ENCODE measurements at places on chromosomes 6 and 20.

GRCh38 chr6:19538096-19538495 lies 299.1 kb upstream of the ID4 start:
- no peak for DNase-seq

- DNase-seq: no peak
These were observed 82.0 kb upstream of the TRAF3IP2 start for GRCh38 chr6:111687652-111688051.

GRCh38 chr6:38804358-38804757 lies 89.2 kb downstream of the DNAH8 start:
- no peak for DNase-seq

DNA sequence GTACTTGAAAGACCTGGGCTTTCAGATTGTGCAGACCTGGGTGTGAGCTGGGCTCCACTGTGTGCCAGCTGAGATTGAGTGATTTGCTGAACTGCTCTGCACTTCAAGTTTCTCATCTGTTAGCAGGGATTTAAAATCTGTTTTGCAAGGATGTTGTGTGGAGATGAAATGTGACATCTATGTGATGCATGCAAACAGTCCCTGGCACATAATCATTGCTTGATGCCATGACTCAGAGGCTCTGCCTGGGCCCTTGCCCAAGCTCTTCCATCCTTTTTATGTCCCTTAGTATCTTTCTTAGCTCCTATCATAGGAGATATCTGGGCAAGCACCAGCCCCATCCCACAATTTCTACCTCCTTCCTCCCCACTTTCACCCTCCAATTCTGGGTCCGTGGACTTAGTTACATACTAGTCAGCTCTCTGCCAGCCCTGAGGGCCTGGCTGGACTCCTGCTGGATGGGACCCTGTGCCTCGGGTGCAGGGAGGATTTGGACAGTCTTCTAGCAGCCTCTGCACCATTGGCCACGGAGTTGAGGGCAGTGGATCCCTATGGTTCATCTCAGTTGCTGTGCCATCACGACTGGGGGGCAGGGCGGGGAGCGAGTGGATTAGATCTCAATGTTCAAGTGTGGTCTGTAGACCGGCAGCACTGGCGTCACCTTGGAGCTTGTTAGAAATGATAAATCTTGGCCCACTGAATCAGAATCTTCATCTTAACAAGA lies 103.6 kb downstream of the MAP3K7 start:
- DNase-seq: no peak

GRCh38 chr6:40395066-40395697 lies 192.0 kb downstream of the LRFN2 start:
- no peak for DNase-seq

DNA sequence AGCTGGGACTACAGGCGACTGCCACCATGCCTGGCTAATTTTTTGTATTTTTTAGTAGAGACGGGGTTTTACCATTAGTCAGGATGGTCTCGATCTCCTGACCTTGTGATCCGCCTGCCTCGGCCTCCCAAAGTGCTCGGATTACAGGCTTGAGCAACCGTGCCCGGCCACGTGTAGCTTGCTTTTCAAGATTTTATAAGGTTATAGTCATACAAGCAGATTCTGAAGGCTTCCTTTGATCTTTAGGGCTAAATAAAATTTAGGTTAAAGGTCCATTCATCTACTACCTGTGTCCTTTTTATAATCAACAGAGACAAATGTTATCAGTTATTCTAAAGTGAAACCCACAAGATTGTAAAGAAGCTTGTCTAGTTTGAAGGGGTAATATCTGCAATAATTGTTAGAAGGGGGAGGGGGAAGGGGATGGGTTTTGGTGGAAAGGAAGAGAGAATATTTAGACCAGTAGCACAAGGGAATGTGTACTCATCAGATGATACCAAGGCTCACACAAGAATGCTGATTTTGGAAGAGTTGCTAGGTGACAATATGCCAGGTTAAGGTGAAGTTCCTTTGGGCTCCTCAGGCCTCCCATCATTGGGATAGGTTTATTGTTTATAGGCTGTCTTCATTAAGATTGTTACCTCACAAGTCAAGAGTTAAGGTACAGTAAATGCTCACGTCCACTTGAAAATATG lies 284.7 kb downstream of the ALDH8A1 start:
- DNase-seq: no peak

DNA sequence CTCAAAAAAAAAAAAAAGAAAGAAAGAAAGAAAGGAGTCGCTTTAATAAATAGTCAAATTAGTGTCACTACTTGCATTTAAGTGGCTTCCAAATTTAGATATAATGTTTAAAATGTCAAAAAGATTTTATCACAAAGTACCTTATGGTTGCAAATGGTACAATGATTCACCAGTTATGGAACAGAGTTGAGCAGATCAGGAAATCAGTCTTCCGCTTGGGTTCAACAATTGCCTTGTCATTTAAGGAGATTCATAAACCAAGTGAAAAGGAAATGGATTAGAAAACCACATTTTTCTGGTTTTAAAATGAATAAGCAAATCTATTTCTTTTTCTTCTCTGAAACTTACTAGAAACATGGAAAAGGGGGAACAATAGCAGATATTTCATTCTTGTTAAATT lies 94.8 kb upstream of the PTPRT start:
- no peak for DNase-seq

GRCh38 chr20:2164966-2165365 lies 63.3 kb downstream of the STK35 start:
- DNase-seq: no peak

- no peak for DNase-seq
These were observed 52.7 kb upstream of the FRMD1 start for GRCh38 chr6:168131464-168132415.

- DNase-seq: no peak
These were observed 78.4 kb upstream of the CCN6 start for GRCh38 chr6:111975466-111975865.

DNA sequence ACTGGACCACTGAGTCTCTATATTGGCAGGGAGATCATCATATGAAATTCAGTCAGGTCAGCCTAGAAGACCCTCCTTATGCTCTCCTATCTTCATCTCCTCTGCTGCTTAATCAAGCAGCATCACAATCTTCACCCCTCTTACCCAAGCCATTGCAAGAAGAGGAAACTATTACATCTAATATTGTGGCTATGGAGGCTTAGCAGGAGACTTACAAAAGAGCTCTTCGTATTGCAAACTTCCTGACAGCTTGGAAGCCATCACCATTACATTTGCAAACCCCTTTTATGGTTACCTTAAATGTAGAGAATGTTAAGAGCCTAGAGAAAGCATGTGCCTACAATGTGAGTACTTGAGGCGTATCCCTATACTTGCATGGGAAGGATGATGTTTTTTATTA lies 87.2 kb upstream of the STXBP5 start:
- DNase-seq: peak; percentile 98

- no peak for DNase-seq
These were observed 39.9 kb upstream of the DST start for GRCh38 chr6:56682635-56683034.

DNA sequence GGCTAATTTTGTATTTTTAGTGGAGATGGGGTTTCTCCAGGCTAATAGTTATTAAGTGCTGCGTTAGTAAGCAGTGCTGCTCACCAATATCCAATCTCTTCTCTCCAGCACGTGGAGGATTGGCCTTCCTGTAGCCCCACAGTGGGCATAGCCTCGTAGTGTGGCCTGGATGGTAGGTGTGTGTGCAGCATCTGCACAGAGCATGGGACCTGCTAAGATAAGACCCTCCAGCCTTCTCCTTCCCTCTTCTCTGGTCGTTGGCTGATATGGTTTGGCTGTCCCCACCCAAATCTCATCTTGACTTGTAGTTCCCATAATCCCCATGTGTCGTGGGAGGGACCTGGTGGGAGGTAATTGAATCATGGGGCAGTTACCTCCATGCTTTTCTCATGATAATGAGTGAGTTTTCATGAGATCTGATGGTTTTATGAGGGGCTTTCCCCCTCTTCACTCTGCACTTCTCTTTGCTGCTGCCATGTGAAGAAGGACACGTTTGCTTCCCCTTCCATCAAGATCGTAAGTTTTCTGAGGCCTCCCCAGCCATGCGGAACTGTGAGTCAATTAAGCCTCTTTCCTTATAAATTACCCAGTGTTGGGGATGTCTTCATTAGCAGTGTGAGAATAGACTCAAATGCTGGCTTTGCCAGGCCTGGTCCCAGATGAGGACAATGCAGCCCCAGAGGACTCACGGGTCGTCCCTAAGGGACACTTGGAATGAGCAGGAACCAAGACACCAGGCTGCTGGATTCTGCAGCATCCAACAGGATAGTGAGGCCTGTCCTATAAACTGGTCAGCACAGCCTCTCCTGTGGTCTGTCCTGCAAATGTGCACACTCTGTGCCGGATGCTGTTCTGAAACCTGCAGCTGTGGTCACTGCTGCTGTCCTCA lies 63.4 kb upstream of the AFDN start:
- no peak for DNase-seq

GRCh38 chr6:29011276-29011734 lies 6.2 kb upstream of the ZNF311 start:
- DNase-seq: no peak

- DNase-seq: peak; percentile 10
These were observed 173.4 kb downstream of the MRPL14 start for GRCh38 chr6:43953794-43954310.

GRCh38 chr20:58267389-58268215 lies 39.1 kb upstream of the ANKRD60 start:
- DNase-seq: no peak

DNA sequence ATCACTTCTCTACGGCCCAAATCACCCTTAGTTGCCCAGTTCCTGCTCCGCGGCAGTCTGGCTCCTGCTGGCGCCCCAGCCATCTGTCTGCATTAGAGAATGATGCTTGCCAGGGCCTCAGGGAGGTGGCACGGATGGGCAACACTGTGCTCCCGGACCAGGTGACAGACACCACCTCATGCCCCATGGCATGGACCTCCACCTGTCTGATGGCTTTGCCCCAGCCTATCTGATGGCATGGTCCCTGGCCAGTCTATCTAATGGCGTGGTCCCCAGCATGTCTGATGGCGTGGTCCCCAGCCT lies 18.8 kb upstream of the MRGBP start:
- no peak for DNase-seq

GRCh38 chr6:5670381-5670780 lies 336.3 kb downstream of the NRN1 start:
- no peak for DNase-seq

GRCh38 chr6:140817176-140817575 lies 1315.5 kb upstream of the GJE1 start:
- DNase-seq: no peak

GRCh38 chr20:49914310-49915117 lies 815 bp downstream of the SPATA2 start:
- no peak for DNase-seq

DNA sequence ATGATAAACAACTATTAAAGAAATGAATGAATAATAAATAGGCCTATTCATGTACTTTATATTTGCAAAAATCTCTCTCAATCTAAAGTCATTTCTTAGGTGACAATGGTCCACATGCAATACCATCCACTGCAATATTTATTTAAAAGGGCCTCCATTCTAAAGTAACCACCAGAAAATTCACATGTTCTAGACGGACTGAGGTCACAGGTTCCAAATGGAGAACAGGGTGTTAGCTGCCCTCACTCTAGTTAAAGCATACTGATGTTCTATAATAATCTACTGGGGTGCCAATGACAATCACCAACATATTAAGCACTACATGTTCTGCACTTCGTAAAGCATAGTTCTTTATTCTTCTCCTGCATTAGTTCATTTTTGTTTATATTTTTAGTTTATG lies 1.2 kb downstream of the HBS1L start:
- DNase-seq: peak; percentile 34

GRCh38 chr6:47674673-47675072 lies 23.7 kb upstream of the ADGRF4 start:
- DNase-seq: no peak

DNA sequence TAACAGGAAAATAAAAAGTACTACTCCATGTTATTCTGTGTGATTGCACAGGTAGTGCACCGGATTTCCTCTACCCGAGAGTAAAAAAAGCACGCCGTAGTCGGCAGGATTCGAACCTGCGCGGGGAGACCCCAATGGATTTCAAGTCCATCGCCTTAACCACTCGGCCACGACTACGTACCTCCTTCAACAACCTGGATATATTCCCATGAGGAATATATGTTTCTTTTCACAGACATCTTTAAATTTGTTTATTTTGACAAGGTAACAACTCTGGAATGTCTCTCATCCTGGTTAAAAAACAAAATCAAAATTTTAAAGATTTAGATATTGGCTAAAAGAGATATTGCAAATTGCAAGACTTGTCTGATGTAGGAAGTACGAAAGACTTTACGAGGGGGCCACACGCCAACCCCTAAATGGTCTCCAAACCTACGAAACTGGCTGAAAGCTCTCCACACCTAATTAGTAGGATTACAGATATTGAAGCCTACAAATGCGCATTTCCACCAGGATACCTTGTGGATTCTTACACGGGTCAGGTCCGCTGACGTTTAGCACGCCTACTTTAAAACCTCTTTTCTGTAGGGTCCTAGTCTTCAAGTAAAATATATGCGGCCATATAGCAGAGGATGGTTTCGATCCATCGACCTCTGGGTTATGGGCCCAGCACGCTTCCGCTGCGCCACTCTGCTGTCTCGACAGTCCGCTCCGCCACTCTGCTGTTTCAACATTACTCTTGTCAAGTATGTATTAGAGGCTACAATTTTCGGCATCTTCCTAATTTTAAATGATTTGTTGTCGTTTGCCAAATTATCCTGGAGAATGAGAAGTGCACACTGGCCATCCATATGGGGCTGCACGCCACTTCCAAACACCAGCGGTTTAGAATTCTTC lies 52.2 kb upstream of the BTN3A2 start:
- DNase-seq: peak; percentile 51

DNA sequence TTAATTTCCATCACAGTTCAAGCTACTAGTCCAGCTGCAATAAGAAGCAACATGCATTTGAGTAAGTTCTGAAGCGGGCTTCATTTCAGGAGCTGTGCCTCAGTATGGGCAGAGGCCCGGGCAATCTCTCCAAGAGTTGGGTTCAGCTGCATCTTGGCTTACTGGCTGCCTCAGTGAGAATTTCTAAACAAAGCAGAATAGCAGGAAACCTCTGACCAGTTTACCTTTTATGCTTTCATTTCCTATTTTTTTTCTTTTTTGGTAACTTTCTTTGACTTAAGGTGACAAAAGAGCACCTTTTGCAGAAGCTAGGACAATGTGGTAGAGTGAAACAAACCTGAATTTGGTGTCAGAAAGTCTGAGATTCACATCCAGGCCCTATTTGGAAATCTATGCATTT lies 51.0 kb upstream of the FBXO30 start:
- no peak for DNase-seq

GRCh38 chr20:41600926-41601631 lies 17.1 kb downstream of the CHD6 start:
- no peak for DNase-seq

DNA sequence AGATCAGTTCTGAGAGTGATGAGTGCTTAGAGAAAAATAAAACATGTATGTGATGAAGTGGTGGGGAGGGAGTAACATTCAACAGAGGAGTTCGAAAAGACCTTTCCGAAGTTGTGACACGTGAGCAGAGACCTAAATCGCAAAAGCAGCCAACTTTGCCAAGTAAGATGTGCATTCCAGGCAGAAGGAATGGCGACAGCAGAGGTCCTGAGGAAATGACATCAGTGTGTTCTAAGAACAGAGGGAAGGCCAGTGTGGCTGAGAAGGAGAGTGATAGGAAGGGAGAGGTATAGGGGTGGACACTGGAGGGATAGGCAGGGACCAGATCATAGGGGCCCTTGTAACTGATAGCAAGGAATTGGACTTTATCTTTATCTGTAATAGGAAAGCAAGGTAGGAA lies 51.3 kb downstream of the ADAT2 start:
- no peak for DNase-seq

GRCh38 chr20:50308513-50309279 lies 118.1 kb downstream of the CEBPB start:
- no peak for DNase-seq

GRCh38 chr20:22584922-22585785 lies 782 bp upstream of the FOXA2 start:
- no peak for DNase-seq

- no peak for DNase-seq
These were observed 20.9 kb downstream of the UTRN start for GRCh38 chr6:144305985-144306384.

All from AML-193 (cell line).